CD4-positive, alpha-beta T cell treated with Interleukin-17A for 1 hour (primary cell): ENCODE measurements at places on chromosomes 2 and 18.
A peak's percentile ranks its signal among the peaks of the same experiment; 100 is the strongest.

DNA sequence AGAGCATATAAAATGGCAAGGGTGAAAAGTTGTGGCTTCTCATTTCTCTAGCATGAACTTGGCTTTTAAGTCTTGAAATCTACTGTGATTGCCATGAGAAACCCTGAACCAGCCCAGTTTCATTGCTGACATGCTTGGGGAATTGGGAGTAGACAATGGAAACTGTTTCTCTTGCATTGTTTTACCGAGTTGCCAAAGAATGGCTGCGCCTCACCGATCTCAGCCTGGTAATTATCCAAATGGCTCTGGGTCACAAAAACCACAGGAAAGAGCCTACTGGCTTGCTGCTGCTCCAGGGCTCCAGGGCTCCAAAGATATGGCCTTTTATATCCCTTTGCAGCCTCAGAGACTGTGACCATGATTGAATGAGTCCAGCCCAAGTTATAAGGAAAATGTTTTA is 310.4 kb upstream of the NT5C1B start:
- no peak for DNase-seq

GRCh38 chr2:109545828-109546713 is 67.7 kb downstream of the SEPTIN10 start:
- DNase-seq, result peak; percentile 48

- DNase-seq, result no peak
Measured at GRCh38 chr2:172361360-172361759, 66.0 kb upstream of the ITGA6 start.

DNA sequence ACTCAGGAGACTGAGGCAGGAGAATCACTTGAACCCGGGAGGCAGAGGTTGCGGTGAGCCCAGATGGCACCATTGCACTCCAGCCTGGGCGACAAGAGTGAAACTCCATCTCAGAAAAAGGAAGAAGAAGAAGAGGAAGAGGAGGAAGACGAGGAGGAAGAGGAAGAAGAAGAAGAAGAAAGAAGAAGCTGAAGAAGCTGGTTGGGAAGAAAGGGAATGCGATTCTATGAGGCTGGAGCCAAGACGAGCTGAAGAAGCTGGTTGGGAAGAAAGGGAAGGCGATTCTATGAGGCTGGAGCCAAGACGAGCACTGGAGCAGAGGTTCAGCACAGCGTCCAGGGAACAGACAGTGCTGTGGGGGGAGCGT is 30.3 kb upstream of the TAF1B start:
- no peak for DNase-seq

GRCh38 chr2:235570966-235571692 is 77.3 kb downstream of the AGAP1 start:
- no peak for DNase-seq

- no peak for DNase-seq
Measured at GRCh38 chr2:158128168-158128973, 26.7 kb downstream of the UPP2 start.
